ENCODE measurements at places on chromosomes 7 and 10.

DNA sequence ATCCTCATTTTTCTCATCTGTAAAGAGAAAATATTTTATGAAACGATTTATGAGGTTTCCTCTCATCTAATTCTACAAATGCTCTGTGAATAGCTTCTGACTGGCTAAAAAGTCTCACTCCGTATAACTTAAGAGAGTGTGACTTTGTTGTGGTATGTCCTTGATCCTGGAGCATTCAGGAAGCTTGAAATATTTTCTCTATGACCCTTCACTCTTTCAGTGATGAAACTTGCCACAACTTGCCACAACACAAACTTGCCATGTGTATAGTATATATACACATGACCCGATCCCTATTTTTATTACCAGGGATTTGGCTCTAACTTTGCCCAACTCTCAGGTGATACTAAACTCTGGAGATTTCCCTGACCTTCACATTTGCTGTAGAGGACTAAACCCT lies 74.1 kb downstream of the TES start:
- DNase-seq = no peak

DNA sequence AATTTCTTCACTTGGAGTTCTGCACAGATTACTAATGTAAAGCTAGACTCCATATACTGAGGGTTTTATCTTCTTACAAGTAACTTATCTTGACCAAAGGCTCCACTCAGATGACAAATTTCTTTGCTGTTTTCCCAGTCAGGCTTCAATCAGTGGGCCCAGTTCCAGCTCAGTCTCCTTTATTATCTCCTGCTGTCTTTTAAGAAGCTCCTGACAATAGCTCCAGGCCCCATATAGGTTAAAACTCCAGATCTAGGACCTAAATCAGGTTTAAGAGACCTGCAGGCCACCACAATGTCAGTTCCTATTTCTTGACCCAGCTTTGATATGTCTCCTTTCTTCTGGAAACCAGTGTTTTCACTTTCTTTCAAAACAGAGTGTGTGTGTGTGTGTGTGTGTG lies 165.2 kb downstream of the RELN start:
- DNase-seq = no peak

DNA sequence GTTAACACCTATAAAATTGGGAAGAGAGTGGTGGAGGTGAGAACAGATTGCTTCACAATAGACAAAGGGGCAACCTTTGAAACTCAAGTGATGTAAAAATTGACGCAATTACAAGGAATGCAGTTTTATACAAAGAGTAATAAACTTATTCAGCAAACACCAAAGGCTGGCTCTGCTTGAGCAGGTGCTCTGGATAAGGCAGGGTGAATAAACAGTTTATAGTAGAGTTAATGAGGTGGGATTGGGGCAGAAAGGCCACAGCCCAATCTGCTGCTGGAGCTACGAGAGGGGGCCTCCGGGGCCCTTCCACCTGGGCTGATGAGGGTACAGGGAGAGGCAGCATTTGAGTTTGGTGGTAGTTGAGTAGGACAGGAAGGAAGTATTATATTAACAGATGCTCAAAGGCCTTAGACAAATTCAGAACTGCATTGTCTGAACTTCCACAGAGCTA lies 6.0 kb downstream of the MUC12 start:
- DNase-seq = no peak

- no peak for DNase-seq
These were observed 30.0 kb upstream of the MSRB2 start for GRCh38 chr10:23065181-23065948.

DNA sequence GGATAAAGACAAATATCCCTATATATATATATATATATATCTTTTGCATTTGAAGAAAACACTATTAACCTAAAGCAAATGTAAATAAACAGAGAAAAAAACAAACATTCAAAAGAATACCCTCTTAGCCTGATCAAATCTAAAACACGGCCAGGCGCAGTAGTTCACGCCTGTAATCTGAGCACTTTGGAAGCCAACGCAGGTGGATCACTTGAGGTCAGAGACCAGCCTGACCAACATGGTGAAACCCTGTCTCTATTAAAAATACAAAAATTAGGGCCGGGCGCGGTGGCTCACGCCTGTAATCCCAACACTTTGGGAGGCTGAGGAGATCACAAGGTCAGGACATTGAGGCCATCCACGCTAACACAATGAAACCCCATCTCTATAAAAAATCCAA lies 9.2 kb downstream of the ANXA7 start:
- no peak for DNase-seq

DNA sequence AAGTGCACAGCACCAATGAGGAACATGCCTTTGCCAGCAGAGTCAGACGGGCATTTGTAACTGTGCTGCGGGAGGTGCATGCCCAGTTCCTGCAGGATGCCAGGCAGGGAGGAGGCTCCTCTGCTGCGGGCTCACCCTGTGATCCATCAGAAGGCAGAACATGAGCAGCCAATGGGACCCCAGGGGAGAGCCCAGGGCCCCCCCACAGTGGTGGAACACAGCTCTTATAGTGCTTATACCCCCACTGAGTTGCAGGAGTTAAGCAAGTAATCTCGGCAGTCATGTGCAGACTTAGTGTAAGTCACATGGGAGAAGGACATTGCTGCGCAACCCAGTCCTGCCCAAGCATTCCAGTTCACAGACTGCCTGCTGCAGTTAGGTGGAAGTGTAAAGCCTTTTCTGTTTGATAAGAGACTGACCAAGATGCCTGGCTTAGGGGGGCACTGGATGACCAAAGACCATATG lies 120.3 kb upstream of the TMEM106B start:
- DNase-seq = no peak

DNA sequence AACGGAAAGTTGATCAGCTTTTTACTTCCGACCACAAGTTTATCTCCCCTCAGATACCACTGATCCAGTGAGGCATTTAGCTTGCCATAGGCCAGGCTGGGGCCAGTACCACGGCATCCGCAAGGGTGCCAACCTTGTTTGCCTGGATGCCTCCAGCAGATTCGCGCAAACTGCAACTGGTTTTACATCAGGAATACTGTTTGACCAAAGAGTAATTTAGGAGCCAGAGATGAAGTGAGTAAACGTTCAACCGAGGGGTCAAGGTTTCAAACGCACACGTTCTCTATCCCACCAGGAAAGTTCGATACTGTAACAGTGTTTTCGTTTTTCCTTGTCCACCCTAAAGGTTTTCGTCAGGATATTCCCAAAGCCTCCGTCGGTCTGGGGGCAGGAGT lies 266 bp upstream of the MDFIC start:
- DNase-seq = peak; percentile 36

- DNase-seq = peak; percentile 76
These were observed 37.6 kb upstream of the SVOPL start for GRCh38 chr7:138738551-138739335.

DNA sequence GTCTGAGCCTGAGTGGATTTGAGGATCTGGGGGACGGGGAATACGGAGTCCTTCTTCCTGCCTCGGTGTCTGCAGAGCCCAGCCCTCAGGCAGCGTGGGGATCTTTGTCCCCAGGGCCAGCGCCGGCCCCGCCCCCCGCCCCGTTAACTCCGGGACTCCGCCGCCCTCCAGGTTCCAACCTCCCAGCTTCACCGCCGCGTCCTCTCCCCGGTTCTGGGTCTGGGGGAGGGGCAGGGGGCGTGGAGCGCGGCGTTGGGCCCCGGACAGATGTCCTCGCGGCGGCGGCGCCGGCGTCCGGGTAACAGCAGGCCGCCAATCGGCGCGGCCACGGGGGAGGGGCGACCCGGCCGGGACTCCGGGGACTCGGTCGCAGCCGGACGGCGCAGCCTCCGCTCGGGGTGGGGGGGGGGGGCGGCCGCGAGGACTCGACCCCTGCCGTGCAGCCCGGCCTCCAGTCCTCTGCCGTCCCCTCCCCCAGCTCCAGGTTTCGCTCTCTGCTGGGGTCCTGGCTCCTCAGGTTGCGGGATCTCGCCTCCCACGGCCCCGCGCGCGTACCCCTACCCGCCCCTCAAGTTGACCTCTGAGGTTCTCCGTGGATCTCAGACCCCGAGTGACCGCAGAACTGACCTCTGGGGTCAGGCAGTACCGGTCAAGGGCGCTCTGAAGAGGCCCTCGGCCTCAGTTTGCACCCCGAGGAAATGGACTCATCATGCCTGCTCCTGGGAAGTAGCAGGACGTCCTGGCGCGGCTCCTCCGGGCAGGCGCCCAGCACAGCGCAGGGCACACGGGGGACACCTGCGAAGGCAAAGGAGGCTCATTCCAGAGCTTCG lies 2.3 kb upstream of the ELFN1 start:
- no peak for DNase-seq

- no peak for DNase-seq
These were observed 145.9 kb downstream of the PRKAG2 start for GRCh38 chr7:151731022-151731441.

GRCh38 chr10:127945341-127945758 lies 38.4 kb downstream of the PTPRE start:
- DNase-seq = peak; percentile 37

DNA sequence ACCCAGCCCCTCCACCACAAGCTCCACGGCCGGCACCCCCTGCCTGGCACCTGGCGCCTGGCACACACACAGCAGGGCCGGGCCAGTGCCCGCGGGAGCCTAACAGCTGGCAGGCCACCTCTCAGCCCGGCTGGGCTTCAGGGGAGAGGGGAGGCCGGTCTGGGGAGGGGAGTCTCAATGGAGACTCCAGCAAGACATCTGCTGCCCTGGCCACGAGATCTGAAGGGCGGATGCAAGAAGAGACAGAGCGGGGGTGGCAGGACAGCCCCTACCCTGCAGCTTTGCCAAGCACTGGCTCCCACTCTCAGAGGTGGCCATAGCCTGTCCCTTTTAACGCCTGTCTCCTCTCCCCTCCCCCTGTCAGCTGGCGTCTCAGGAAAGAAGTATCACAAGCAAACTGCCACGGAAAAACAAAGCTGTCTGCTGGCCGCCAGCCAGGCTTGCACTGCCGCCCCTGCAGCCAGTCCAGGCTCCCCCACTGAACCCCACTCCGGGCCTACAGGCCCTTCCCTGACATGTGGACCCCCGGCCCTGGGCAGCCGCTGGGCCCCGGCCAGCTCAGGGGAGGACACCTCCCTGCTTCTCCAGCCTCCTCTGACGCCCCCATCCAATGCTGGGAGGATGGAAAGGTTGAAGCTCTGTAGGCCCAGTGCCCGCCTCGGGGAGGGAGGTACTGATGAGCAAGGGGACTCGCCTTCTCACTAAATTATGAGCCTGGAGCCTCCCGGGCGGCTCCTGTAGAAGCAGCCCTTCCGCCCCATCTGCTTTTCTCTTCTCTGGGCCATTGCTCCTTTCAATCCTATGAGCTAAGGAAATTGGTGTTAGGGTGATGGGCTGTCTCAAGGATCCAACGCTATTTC lies 178.4 kb downstream of the ARHGAP12 start:
- no peak for DNase-seq

DNA sequence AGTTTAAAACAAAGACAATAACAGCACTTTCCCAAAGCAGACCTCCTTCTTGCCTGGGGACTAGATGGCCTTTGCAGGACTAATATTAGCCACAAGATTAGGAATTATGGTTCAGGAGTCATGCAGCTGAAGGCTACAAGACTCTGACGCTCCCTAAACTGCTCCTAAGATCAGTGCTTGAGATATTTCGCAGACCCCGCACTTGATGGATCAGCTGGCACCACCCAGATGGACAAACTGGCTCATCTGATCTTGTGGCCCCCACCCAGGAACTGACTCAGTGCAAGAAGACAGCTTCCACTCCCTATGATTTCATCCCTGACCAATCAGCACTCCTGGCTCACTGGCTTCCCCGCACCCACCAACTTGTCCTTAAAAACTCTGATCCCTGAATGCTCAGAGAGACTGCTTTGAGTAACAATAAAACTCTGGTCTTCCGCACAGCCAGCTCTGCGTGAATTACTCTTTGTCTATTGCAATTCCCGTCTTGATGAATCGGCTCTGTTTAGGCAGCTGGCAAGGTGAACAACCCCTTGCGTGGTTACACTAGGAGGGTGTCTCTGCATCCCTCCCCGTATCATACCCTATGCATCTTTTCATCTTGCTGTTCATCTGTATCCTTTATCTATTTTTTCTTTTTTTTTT lies 26.9 kb upstream of the NRBF2 start:
- no peak for DNase-seq

GRCh38 chr10:133511408-133511807 lies 15.8 kb upstream of the CYP2E1 start:
- no peak for DNase-seq

DNA sequence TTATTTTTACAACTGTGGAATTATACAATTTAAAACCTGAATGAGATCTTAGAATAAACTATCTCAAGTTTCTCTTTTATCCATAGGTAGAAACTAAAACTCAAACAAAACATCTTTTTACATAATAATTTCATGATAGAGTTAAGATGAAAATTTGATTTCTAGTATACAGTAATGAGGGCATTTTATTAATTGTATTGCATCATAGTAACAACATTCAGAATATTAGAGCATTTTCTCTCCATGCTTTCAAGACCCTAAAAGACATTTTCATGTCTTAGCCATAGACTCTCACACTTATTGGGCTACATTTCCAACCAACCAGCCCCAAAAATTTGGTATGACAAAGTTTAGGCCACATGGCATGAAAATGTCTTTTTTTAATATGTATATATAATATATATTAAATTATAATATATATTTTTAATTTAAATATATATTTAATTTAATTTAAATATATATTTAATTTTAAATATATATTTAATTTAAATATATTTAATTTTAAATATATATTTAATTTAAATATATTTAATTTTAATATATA lies 195.7 kb upstream of the STEAP1 start:
- no peak for DNase-seq

GRCh38 chr7:43072530-43072929 lies 39.9 kb upstream of the HECW1 start:
- no peak for DNase-seq

GRCh38 chr10:123270221-123270620 lies 116.0 kb downstream of the BUB3 start:
- DNase-seq = no peak

DNA sequence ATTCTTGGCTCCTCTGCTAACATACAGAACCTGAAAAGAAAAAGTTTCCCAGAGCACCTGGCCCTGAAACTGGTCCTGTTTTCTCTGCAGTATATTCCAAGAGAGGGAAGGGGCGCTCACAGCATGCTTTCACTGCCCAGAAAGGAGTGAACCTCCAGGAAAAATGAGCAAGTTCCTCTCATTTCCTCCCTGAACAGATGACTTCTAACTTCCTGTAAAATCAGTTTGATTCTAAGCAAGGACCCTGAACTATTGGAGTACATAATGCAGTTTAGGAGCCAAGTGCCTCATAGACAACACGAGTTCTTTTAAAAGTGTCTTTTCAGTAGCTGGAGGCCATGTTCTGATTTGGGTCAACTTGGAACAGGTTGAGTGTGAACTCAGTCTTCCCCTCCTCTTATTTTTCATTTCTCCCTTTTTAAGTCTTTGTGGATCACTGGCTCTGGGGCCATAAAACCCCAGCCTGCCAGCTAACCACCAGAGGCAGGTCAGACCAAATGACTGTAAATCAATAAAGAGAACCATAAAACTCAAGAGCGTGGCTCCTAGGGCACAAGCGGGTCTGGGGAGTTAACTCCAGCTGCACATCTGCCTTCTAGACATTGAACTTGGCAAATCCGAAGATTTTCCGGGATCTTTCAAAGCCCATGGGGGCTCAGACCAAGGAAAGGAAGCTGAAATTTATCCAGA lies 5.9 kb upstream of the LRRC18 start:
- no peak for DNase-seq
